ENCODE measurements at places on chromosomes 2 and 18.
A peak's percentile ranks its signal among the peaks of the same experiment; 100 is the strongest.

DNA sequence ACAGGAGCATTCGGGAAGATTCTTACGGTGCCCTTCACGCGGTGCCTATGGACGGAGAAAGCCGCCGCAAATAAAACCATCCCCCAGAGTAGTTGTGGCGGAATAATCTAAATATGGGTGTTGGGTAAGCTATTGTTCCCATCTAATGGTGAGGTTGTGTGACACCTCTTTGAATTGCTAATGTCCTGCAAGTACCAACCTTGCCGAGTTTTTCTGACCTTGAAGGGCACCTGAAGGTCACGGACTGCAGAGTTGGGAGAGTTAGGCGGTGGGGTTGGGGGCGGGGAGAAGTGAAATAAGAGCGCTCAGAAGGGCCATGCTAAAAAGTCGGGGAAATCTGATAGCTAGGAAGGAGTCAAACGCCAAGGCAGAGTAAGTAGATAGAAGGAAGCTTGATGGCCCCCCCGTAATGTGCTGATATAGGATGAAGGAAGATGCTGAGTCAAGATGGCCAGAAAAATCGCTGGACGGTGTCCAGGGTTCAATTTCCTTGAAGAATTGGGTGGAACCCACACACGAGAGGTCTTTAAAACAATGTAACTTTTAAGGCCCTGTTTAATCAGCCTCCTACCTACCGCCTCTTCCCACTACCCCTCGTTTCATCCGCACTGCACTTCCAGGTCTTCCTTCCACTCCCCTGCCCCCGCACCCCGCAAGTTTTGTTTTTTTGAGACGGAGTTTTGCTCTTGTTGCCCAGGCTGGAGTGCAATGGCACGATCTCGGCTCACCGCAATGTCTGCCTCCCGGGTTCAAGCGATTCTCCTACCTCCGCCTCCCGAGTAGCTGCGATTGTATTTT is 600 bp downstream of the KATNAL2 start:
- peak; percentile 8 for DNase-seq

- no peak for DNase-seq
These were observed 90.2 kb upstream of the SCG2 start for GRCh38 chr2:223692191-223692947.

DNA sequence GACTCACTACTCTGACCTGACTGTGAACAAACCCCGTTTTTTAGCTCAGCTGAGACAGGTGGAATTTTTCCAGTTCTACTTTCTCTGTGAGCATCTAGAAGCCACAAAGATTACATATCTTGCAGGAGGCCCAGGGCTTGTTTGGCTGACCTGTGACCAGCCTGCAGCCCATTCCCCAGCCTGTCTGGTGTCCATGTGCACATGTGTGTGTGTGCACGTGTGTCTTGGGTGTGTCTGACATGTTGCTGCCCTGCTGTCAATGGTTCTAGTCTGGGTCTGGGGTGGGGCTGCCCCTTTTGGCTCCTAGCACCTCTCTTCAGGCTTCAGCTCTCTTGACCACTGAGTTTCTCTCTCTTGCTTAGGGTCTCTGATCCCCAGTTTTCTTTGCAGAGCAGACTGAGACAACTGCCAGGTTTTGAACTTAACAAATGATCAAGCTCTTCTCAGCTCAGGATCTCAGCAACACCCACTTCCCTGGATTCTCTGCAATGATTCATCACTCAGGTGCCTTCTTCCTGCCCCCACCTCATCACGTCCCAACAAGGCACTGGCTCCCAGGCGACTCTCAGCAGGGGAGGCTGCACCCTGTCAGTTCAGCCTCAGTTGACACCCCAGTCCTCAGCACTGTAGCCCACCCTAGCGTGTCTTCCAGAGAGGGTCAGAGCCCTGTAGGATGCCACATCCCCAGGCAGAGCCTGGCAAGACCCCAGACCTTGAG is 130.3 kb downstream of the CELF4 start:
- DNase-seq = no peak

GRCh38 chr2:129008055-129008880 is 689.6 kb upstream of the HS6ST1 start:
- DNase-seq = no peak

GRCh38 chr2:66547118-66547517 is 112.2 kb downstream of the MEIS1 start:
- no peak for DNase-seq

DNA sequence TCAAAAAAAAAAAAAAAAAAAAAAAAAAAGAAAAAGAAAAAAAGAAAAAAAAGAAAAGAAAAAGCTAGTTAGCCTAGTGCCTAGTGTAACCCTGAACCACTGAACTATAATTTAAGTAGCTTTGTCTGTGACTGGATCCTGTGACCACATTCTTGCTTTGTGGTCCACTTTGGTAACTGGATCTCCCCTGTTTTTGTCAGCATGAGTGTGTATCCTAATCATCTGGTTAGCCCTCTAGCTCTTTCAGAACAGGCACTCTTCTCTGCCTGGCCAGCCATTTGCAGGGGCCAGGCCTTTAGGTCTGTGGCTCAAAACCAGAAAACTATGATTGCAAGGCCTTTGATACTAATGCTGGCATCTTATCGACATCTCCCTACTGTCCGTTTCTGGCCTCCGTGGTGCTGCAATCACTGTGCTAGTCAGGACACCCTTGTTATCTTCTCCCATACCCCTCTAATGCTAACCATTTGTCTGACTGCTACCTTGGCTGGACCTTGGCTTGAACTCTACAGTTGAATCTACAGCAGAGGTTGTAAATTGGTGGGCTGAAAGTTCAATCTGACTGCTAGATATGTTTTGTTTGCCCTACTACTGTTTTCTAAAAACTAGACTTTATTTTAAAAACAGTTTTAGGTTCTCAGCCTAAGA is 40.5 kb downstream of the RBKS start:
- DNase-seq = no peak

DNA sequence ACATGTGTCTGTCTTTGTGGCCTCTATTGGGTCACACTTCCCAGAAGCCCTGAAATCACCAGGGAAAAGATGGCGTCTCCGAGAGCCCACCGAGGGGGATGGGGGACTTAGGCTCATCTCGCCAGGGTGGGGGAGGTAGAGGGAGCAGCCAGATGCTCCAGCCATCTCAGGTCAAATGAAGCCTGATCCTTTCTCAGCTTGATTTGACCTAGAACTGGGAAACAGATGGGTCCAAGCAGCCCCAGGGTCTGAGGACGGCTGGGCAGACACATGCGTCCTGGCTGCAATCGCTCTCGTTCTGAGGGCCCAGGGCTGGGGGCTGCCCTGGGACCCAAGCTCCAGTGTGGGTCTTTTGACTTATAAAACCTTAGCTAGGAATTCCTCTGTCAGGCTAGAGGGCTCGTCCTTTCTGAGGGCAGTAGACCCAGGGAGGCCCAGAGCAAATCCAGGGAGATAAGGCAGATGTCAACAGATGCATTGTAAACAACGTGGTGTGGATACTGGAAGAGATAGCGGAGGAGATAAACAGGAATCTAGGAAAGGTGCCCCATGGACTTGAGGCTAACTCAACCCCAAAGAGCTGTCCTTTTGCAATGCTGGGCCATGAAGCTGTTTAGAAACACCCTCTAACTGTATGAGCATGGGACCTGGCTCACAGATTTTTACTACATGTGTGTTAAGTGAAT is 127.7 kb downstream of the MYCN start:
- no peak for DNase-seq

- no peak for DNase-seq
These were observed 91.9 kb upstream of the KLHL29 start for GRCh38 chr2:23293063-23293462.

GRCh38 chr2:151905963-151906632 is 77.9 kb upstream of the ARL5A start:
- DNase-seq = no peak

- DNase-seq = no peak
These were observed 17.7 kb upstream of the CCDC93 start for GRCh38 chr2:118031566-118031965.

- no peak for DNase-seq
These were observed 162.0 kb downstream of the C1D start for GRCh38 chr2:67900826-67901225.

GRCh38 chr18:79546781-79547272 is 132.8 kb upstream of the CTDP1 start:
- DNase-seq = no peak

DNA sequence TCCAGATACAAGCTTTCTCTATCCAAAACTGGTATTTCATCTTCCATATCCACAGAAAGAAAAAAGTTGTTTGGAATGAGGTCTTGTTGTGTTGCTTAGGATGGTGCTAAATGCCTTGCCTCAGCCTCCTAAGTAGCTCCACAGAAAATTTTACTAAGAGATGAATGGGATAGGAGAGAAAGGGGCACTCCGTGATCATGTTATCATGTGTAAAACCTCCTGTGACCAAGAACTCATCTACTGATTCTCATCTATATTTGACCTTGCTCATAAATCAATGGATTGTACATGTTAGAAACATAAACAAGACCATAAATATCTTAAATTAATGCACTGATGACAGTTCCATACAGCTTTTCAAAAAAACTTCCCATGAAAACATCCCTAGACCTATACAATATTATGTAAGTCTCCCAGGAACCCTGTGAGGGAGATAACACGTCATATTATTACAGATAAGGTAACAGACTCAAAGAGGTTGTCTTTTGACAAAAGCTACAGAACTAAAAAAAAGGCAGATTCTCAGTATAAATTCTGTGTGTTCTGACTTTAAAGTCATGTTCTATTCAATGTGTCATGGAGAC is 29.3 kb upstream of the KYNU start:
- no peak for DNase-seq

- no peak for DNase-seq
These were observed 6.9 kb upstream of the ZEB2 start for GRCh38 chr2:144526831-144527230.
